ENCODE measurements at places on chromosomes 1 and 21.

GRCh38 chr1:98110674-98111073 is 189.8 kb upstream of the DPYD start:
- no peak for DNase-seq

DNA sequence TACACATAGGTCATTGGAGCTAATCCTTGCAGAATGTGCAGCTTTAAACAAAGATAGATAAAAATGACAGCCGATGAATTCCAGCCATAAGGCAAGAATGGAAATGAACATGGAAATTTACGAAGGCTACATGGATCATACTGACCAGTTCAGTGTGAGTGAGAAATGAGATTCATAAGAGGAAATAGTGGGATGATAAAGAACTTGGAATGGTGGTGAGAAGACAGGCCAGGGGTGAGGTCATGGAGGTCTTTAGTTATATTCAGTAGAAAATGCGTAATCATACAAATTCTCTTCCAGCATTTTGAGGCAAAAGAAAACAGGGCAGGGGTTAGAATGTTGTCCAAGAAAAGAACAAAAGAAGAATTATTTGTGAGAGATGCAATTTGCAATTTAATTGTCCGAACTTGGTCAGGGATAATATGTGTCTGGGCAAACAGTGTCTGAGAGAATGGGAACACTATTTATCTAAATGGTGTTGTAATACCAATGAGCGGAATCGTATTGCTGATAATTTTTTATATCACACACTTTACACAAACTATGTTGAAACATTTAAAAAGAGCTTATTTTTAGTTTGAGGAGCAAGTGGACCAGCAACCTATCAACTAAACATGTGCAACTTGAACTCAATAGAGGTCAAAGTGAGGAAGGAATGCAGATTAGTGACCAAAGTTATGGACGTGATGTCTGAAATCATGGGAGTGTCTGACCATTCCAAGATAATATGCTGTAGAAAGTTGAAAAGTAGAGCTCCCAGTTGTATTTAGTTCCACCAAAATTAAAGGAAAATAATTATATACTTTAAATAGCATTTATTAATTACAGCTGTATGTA is 739.0 kb upstream of the NCAM2 start:
- no peak for DNase-seq

DNA sequence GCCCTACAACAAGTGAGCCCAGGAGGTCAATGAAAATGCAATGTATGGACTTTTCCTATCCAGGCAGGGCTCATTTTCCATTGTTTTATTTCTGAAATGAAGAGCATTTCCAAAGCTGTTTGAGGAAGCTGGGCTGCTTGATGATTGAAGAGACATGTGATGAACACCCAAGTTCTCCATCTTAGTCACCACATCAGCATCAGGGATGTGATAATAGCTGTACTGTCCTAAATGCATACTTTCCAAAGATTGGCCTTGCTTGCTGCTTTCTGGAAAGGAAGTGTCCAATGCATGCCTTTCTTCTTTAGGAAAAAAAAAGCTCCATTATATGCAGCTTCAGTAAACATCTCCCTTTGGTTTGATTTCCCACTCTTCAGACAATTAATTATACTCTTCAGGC is 425.9 kb upstream of the RUNX1 start:
- DNase-seq: no peak

DNA sequence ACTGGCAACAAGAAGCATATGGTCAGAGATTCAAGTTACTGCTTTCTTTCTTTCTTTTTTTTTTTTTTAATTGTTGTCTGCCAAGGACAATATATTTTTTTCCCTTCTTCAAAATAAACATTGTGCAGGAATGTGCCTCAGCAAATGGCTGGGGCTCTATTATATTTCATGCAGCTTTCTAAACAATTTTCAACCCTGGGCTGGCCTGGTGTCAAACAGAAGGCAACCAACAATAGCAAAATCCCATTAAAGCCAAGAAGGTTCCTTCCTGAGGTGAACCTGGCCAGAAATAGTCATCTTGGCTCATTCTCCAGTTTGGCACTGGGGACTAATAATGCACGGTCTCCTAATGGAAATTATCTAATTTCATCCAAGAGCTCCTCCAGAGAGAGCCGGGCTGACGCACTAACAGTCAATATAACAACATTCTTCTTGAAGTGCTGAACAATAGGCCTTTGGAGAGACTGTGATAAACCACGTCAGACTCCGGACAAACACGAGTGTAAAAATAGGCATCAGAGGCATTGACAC is 35.7 kb upstream of the HLX start:
- DNase-seq: no peak

GRCh38 chr1:60972841-60973364 is 109.5 kb upstream of the NFIA start:
- DNase-seq: no peak

DNA sequence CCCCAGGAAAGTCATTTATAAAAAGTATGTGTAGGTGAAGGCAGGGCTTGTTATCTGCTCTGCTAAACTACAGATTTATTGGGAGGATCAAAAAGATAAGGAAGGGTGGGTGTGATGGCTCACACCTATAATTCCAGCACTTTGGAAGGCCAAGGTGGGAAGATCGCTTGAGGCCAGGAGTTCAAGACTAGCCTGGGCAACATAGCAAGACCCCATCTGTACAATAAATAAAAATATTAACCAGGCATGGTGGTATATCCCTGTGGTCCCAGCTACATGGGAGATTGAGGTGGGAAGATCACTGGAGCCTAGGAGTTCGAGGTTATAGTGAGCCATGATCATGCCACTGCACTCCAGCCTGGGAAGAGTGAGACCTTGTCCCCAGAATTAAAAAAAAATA is 86.4 kb downstream of the NENF start:
- DNase-seq: no peak

GRCh38 chr21:44783020-44783696 is 18.5 kb downstream of the UBE2G2 start:
- DNase-seq: no peak

GRCh38 chr1:216222288-216222687 is 201.0 kb downstream of the USH2A start:
- DNase-seq: no peak

DNA sequence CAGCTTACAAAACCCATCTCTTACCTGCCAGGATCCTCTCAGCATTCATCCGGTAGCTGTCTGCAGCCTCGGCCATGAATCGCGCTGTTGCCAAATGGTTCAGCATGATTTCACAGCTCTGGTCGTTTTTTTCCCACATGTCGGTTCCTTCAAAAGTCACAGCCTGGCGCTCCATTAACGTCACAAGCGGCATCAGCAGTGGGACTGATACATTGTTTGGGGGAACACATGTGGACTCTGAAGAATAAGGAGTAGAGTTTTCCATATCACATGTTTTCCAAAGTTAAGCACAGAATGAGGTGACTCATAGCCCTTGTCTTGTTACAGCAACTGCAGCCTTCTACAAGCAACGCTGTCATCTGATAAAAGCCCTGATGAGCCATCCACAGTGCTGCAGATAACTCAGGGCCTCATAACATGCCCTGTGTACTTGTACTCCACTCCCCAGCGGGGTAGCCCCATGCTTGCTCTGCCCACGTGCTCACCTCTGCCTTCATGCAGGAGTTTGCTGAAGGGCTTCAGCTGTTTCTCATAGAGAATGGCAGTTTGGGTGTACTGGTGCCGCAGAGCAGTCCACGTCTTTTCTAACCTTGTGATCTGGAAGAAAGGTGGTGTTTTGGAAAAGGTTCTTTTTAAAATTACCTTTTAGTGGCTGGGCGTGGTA is 114.2 kb downstream of the BCAR3 start:
- DNase-seq: no peak

DNA sequence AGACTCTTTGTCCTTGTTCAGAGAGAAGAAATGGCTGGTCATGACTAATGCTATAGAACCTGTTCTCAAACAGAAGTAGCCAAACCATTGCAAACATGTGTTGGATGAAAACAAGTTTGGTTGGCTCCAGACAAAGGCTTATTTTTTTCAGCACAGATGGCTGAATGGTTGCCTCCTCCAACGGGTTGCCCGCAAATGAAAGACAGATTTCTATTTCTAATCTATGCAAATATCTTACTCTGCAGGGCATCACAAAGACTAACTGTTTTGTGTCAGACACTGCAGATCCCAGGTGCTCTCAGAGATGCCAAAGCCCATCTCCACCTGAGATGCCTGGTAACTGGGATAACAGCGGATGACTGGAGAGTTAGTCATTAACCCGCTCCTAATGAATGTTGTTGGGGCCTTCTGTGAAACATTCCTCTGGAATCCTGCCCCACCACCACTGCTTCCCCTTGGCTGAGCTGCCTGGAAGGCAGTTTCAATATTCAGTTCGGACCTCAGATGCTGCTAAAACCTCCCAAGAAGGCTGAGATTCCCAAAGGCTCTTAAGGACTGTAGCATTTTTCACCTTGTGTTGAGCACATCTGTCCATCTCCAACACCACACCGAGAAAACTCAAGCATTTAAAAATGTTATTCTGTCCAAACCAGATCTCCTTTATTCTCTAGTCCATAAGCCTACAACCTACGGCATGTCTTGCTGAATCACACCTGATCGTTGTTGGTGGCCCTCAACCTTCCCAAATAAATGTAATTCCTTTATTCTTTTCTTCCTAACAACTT is 104.4 kb downstream of the PTPN14 start:
- DNase-seq: no peak

DNA sequence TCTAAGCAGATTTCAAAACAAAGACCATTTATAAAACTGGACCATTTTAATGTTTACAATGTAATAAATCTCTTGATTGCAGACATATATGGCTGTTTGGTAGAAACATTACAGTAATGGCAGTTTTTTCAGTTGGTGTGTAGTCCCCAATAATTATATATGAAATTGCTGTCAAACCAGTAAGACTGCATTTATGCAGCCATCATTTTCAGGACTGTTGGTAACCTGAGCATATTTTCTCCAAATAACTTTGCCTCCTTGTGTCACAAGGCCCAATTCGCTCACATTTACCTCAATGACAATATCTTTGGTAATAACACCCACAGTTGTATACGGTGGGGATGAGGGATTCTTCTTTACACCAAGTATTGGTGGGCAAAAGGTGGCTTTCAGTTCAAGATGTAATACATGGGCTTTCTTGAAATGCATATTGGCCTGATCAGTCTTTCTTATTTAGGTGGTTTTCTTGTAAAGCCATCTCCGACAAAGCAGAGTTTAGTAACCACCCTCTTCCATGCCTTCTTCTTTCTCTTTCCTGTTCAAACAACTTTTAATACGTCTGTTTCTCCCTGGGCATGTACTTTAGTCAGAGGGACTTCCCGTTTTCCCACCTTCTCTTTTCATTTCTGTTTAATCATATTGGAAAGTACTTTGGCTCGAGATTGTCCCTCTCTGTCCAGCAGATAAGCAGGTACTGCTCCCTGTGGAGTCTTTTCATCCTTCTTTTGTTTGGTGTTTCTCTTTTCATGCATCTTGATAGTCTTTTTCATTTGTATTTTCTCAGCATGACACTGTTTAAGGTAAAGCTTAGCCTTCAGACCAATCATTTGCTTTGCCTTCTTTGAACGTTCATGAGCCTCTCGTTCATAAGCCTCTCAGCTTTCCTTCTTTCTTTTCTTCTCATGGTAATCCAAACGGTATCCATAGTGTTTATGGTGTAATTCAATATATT is 30.4 kb downstream of the ATP2B4 start:
- DNase-seq: no peak

DNA sequence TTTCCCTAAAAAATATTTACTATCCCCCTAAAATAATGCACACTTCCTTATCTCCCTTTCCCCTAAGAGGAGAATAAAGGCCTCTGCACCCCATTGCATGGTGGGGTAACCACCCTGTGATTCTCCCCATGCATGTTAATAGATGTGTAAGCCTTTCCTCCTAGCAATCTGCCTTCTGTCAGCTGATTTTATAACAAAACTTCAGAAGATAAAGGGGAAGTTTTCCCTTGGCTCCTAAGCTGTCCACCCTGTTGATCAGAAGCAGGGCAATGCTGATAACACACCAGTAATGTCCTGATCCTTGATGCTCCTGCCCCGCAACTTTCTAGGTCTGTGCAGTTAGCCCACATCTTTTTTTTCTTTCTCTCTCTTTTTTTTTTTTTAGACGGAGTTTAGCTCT is 11.4 kb upstream of the RNF187 start:
- no peak for DNase-seq

DNA sequence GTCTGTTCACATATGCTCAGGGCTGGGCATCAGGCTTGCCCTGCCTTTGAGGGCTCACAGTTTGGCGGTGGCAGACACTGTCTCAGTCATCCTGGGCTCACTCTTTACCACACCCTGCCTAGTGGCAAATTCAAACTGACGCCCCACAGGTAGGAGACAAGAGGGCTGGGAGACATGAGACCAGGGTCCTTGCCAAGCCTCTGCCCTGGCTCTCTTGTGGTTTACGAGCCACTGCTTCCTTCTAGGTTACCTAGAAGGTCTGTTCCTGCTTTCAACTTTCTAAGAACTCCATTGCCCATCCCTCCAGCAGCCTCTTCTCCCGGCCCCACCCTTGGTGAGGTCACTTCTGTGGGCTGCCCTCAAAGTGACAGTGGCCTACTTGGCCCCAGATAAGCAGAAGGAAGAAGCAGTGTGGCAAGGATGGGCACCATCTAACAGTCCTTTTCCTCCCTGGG is 10.5 kb downstream of the KIF21B start:
- DNase-seq: no peak

DNA sequence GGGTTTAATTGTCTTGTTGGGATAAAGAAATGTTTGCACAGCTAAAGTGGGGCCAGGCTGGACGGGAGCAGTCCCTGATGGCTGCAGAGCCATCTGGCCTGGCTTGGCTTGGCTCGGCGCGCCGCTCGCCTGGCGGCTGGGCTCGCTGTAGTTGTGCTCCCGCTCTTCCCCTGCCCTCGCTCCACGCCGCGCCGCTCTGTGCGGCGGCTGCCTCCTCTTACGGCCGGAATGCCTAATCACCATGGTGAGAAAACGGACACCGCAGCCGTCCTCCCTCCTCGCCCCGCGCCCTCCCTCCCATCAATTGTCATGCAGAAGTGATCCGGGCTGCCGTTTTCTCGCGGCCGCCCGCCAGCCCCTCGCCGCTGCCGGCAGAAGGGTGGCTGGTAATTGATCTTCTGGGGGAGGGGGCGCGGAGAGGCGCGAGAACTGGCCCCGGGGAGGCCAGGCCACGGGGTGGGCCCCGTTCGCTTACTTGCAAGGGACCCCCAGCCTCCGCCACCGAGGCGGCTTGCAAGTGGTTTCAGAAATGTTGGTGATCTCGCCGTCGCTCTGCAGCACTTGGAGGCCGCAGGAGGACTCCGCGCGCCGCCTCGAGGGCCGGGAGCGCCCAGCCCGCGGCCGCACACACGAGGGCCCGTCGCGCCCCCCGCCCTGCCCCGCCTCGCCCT is 12.4 kb downstream of the RNF220 start:
- peak; percentile 74 for DNase-seq

- DNase-seq: peak; percentile 30
Measured at GRCh38 chr1:167555971-167556714, 2.6 kb upstream of the CREG1 start.

DNA sequence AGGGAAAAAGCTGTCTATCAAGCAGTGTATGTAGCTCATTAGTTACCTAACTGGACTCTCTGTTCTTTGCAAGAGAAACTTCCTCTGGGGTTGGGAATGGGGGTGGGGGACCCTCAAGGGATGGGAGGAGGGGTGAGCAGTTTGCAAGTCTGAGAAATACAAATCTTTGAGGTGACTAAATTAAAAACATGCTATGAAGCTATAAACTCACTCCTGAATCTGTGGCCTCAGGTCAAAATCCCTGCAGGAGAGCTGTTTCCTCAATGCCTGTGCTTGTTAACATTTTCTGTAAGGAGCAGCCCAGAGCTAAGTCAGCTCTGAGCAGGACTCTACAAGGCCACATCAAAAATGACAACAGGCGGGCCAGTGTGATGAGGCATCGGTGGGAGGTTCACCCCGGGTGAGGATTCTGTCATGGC is 32.8 kb upstream of the PTPRC start:
- DNase-seq: peak; percentile 12
